ENCODE measurements at places on chromosomes 12 and 14. TPM values are rescaled to one million over a fixed set of nuclear protein-coding genes. Genes with fewer than 3 reads are reported as not detected.

DNA sequence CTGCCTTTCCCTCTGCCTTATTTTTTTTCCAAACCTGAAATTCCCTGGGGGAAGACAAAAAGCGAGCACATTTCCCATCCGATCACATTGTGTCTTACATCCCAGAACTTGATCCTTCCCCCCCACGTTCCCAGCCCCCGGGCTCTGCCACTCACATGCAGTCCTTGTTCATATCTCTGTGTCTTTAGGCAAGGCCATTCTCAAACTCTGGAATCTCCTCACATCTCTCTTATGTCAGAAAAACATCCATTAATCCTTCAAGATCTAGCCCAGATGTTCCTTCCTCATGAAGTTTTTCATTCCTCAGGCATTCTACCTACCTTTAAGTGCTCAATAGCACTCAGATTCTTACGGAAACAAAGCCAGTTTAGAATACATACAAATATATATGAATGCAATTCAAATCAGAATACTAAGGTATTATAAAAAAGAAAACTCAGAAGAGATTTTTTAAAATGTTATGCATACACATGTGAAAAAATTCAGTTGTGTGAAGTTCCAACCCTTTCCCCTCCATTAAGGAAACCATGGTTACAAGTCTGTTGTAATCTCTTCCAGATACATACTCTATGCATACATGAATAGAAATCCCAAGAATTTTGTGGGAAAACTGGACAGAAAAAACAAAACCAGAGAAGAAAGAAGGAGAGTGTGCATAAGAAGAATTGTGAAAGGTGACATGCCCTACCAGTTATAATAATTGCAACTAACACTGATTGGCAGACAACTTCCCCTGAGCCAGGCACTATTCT lies 120.3 kb downstream of the SLC38A1 start:
- no peaks in the 10 kb centered on the region for H3K27me3 ChIP-seq
- H3K4me1 ChIP-seq = no peaks in the 10 kb centered on the region
- no peak overlapping the region for H3K27ac ChIP-seq
- H3K36me3 ChIP-seq = no peaks in the 10 kb centered on the region

DNA sequence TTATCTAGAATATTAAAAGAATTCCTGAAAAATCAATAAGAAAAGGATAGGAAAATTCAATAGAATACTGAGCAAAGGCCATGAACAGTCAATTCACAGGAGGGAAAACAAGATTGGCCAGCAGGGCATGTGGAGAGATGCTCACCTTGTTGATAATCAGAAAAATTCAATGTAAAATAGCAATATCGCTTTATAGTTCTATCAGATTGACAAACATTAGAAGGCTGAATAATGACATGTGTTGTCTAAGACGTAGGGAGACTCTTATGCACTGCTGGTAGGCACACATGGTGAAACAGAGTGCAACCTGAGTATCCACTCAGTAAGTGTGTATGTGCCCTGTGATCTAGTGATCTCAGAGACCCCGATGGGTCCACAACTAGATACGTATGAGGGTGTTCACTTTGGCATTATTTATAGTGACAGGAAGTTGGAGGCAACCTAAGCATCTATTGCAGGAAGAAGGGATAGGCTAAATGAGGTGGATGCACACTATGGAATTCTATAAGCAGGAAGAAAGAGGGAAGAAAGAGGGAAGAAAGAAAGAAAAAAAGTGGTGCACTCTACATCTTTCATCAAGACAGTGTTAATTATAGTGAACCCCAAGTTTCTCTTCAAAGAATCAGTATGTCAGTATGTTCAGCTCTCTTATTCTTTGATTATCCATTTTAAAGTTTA lies 3.8 kb upstream of the ANKRD33 start:
- H3K4me1 ChIP-seq = no peaks in the 10 kb centered on the region
- no peak overlapping the region for H3K4me3 ChIP-seq
- DNase-seq = no peak
- H3K36me3 ChIP-seq = no peaks in the 10 kb centered on the region
- no peaks in the 10 kb centered on the region for H3K27me3 ChIP-seq
- no peak overlapping the region for H3K27ac ChIP-seq

DNA sequence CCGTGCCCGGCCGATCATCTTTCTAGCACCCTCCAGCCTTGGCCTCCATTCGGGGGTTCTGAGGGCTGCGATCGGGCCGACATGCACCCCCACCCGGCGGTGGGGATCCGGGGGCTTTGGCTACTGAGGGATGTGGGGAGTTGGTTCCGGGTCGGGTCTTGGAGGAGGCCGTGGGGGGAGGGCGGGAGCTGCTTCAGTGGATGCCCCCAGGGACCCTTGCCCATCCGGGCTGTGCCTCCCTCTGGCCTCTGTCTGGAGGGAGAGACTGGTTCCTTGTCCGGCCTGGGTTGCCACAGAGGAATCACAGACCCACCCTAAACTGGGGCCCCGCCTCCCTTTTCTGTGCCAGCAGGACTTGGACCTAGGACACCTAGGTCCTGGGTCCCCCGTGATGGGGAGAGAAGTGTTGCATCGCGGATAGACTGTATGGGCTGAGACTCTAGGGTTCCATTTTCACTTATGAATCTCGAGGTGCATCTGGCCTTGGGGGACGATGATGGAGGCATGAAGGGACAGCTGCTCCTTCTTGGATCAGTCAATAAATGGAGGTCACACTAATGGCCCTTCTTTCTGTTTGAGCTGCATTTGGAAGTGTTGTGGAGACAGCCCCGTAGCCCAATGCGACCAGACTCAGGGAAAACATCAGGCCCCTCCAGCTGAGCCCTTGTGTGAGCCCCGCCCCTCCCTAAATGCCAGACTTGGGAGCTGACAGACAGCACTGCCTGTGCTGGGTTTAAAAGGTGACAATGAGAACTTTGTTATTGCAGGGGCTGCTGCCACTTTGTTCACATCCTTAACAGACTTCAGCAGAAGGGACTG lies 577 bp downstream of the DTX3 start:
- H3K4me3 ChIP-seq = peak overlapping the region; percentile 67
- H3K27me3 ChIP-seq = no peaks in the 10 kb centered on the region
- peak overlapping the region; percentile 97 for H3K27ac ChIP-seq

- no peaks in the 10 kb centered on the region for H3K36me3 ChIP-seq
- DNase-seq = no peak
- H3K27ac ChIP-seq = no peak overlapping the region
- no peak overlapping the region for H3K4me3 ChIP-seq
These were observed 10.0 kb upstream of the DDX47 start for GRCh38 chr12:12803186-12803585.

- no peak overlapping the region for H3K4me3 ChIP-seq
- no peaks in the 10 kb centered on the region for H3K27me3 ChIP-seq
- H3K4me1 ChIP-seq = peaks cover 2% of the 10 kb centered on the region
- H3K27ac ChIP-seq = no peak overlapping the region
- no peak for DNase-seq
These were observed 209.6 kb upstream of the KRR1 start for GRCh38 chr12:75720812-75721641.

- H3K27ac ChIP-seq = no peak overlapping the region
- H3K4me3 ChIP-seq = no peak overlapping the region
- no peaks in the 10 kb centered on the region for H3K27me3 ChIP-seq
- no peaks in the 10 kb centered on the region for H3K36me3 ChIP-seq
These were observed 56.1 kb downstream of the ADGRD1 start for GRCh38 chr12:131009595-131010395.

DNA sequence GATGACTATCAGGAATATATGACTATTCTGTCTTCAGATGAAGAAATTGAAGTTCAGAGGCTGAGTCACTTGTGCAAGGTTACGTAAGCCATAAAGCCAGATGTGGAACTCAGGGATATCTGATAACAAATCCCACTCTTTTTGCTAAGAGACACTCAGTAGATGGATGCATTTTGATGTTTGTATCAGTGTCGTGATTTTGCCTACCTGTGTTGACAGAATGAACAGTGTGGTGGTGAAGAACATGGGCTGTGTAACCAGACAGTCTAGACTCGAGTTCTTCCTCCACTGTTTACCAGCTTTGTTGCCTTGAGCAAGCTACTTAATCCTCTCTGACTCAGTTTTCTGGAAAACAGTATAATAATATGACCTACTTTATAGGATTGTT lies 93.9 kb downstream of the DAAM1 start:
- no peak for DNase-seq
- H3K27me3 ChIP-seq = no peaks in the 10 kb centered on the region
- H3K4me1 ChIP-seq = peaks cover 4% of the 10 kb centered on the region
- H3K36me3 ChIP-seq = no peaks in the 10 kb centered on the region
- H3K4me3 ChIP-seq = no peak overlapping the region
- H3K27ac ChIP-seq = no peak overlapping the region

GRCh38 chr12:80175307-80175930 lies 76.1 kb downstream of the OTOGL start:
- no peaks in the 10 kb centered on the region for H3K27me3 ChIP-seq
- no peak overlapping the region for H3K27ac ChIP-seq
- H3K4me1 ChIP-seq = no peaks in the 10 kb centered on the region

DNA sequence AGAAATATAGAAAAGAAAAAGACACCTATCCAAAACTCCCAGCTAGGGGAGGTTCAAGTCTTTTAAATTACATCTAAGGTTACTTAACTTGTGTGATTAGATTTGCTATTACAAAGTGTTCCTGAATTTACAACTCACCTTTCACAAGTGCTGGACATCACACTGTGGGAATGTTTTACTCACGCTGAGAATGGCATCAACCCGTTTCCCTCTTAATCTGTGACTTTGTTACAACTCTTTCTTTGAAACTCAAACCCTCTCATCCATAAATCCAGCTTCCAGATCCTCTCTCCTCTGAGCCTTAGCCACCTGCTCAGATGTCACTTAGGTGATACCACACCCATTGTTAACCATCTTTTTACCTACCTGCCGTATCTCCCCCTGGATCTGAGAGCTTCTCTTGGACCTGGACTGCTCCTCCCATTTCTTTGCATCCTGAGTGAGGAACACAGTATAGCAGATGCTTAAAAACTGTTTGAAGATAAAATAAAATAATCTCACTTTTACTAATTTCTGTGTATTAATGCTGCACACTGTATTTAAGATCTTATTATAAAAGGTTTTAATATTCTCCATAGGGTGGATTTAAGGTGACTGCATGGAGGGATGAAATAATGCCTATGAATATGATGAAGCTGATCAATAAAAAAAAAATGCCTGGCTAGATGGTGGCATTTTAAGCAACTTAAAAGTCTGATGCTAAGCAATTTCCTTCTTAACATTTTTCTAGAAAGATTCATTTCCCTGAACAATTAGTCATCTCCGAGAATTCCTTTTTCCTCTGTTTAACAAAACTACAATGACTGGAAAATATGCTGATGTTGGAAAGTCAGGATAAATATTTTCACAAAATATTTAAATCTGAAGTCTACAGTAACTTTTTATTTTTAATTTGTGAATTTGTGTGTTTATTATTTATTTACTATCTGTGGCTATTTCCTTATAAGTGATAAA lies 39.1 kb upstream of the NAP1L1 start:
- H3K4me3 ChIP-seq = no peak overlapping the region
- no peaks in the 10 kb centered on the region for H3K36me3 ChIP-seq
- no peak for DNase-seq
- H3K27me3 ChIP-seq = no peaks in the 10 kb centered on the region
- no peaks in the 10 kb centered on the region for H3K4me1 ChIP-seq

Gene CCDC38
- not detected for total RNA-seq

Gene BCAT1
- total RNA-seq = 47.3 TPM

Gene SLC38A4
- total RNA-seq = 0.65 TPM

Gene TAS2R20
- 4.3 TPM for total RNA-seq

Gene TMEM179
- total RNA-seq = not detected

Gene DRAM1
- 28.6 TPM for total RNA-seq

Gene ITGA7
- total RNA-seq = 747 TPM

All from aorta (tissue), 5 donors.